ENCODE measurements at places on chromosomes 5 and 9. TPM values are rescaled to one million over a fixed set of nuclear protein-coding genes. Genes with fewer than 3 reads are reported as not detected.

Gene DOK3
- 6.9 TPM for total RNA-seq

Gene RNF183
- total RNA-seq, result 0.77 TPM

Gene SPATA31A3
- total RNA-seq, result not detected

Gene CTXN3
- not detected for total RNA-seq

Gene SOHLH1
- total RNA-seq, result not detected

Gene CCDC69
- total RNA-seq, result 11.2 TPM

Gene OR13C3
- total RNA-seq, result not detected
